ENCODE measurements at places on chromosomes 1 and 21. TPM values are rescaled to one million over a fixed set of nuclear protein-coding genes. Genes with fewer than 3 reads are reported as not detected.

ANKRD34A gene
- total RNA-seq: 0.50 TPM

GRCh38 chr1:110505596-110505995 lies 13.4 kb downstream of the KCNA10 start:
- no peaks in the 10 kb centered on the region for H3K36me3 ChIP-seq
- no peaks in the 10 kb centered on the region for H3K4me1 ChIP-seq
- no peak overlapping the region for H3K27ac ChIP-seq
- no peak for DNase-seq
- peaks cover 65% of the 10 kb centered on the region for H3K27me3 ChIP-seq

- DNase-seq: no peak
- H3K27ac ChIP-seq: no peak overlapping the region
- H3K27me3 ChIP-seq: no peaks in the 10 kb centered on the region
- H3K36me3 ChIP-seq: no peaks in the 10 kb centered on the region
These were observed 54.1 kb downstream of the SLC35D1 start for GRCh38 chr1:66999640-67000400.

DNA sequence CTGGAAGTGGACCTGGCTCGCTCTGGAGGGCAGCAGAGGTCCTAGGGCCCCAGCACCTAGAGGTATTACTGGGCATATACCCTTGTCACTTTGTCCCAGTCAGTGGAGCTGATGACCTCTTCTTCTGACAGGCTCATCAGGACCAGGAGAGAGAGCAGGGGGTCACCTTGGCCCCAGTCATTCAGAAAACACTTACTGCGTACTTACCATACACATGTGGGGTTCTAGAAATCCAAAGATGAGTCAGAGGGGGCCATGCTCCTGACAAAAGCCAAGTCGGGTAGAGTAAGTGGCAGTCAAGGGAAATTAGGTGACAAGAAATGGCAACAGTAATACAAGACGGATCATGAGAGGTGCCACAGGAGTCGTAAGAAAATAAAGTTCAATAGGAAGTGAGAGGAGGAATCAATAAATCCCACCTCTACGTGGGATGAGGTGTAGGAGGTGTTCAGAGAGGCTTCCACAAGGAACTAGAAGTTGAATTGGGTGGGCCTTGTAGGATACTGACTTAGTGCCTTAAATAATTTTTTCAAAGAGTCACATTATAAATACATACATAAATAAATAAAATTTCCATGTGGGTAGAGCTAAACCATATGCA lies 6.8 kb downstream of the KCNC4 start:
- peaks cover 45% of the 10 kb centered on the region for H3K4me1 ChIP-seq
- H3K4me3 ChIP-seq: no peak overlapping the region
- no peaks in the 10 kb centered on the region for H3K36me3 ChIP-seq
- no peak overlapping the region for H3K27ac ChIP-seq
- H3K27me3 ChIP-seq: no peaks in the 10 kb centered on the region

DNA sequence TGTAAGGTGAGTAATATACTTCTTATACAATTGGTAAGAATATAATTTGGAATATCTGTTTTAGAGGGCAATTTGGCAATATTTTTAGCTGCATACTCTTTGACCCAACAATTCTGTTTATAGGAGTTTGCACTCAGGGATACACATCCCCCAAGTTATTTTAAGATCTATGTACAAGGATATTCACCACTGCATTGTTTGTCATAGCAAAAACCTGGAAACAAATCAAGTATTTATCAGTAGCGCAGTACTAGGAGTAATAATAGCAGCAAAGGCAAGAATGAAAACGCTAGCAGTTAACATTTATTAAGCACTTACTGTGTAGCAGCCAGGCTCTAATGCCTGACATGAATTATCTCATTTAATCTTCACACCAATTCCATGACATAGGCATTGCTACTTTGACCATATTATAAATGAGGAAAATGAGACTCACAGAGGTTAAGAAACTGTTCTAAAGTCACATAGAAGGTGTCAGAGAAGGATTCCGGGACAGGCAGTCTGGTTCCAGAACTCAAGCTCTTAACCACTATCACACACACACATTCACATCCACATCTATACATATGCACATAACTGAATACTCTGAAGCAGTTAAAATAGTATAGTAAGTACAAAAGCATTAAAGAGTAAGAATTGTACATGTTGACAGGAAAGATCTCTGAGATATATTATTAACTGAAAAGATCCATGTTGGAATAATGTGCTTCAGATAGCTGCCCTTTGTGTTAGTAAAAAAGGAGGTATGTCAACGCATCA lies 30.6 kb downstream of the PHC2 start:
- H3K4me3 ChIP-seq: no peak overlapping the region
- no peaks in the 10 kb centered on the region for H3K4me1 ChIP-seq
- H3K27me3 ChIP-seq: no peaks in the 10 kb centered on the region
- no peak overlapping the region for H3K27ac ChIP-seq
- no peak for DNase-seq

DNA sequence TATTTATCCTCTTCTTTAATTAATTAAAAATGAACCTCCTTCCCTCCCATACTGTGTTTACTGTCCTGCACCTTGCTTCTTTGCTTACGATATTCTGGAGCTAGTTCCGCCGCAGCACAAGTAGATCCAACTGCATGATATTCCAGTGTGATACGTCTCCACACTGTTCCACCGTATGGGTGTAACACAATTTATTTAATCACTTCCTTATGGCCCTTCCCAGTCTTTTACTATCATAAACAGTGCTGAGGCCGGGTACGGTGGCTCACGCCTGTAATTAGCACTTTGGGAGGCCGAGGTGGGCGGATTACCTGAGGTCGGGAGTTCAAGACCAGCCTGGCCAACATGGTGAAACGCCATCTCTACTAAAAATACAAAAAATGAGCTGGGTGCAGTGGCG lies 25.7 kb downstream of the CNST start:
- DNase-seq: no peak
- H3K27me3 ChIP-seq: no peaks in the 10 kb centered on the region
- H3K36me3 ChIP-seq: no peaks in the 10 kb centered on the region
- H3K27ac ChIP-seq: no peak overlapping the region
- no peaks in the 10 kb centered on the region for H3K4me1 ChIP-seq
- no peak overlapping the region for H3K4me3 ChIP-seq

Data from PC-9 (cell line).